ENCODE measurements at places on chromosomes 4 and X.

- no peak for DNase-seq
Observed at GRCh38 chr4:80101792-80102116, 28.7 kb upstream of the ANTXR2 start.

DNA sequence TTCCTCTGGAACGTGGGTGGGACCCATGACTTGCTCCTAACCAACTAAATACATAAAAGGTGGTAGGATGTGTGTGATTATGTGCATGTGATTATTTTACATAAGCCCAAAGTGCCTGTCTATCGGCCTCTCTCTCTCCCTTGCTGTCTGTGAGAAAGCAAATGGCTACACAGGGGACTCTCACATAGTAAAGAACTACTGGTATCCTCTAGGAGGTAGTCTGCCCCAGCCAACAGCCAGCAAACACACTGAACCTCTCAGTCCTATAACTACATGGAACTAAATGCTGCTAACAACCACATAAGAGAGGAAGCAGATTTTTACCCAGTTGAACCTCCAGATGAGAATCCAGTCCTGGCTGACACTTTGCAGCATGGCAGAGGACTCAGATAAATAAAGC is 1249.4 kb downstream of the ADGRL3 start:
- no peak for DNase-seq

DNA sequence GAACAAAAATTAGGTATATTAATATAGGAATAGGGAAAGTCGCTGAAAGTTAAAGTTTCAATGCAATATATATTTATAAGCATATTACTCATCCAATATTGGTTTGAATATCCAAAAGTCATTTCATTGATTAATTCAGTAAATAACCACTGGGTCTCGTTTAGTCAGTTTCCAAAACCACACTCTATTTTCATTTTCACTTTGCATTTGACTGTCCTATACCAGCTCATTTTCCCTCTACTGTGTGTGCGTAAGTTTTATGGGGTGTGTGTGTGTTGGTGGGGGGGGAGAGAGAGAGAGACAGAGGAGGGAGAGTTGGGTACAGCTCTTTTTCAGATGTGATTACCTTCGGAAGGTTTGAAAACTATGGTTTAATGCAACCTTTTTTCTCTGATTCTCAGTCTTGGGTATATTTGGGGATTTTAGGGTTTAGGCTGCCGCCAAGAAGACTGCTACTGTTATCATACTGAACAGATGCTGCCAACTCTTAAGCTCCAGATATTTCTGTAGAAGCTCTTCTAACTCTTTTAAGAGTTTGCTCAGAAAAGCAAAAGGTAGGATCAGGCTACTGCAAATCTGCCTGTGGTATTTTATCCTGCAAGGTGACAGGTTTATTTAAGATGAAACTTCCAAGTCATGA is 1427.4 kb downstream of the PCDH7 start:
- DNase-seq, result no peak

- DNase-seq, result no peak
Observed at GRCh38 chr4:2805712-2806389, 13.0 kb downstream of the SH3BP2 start.

All from effector CD8-positive, alpha-beta T cell (primary cell).